ENCODE measurements at places on chromosomes 7 and 10.

- no peak for DNase-seq
These were observed 74.3 kb downstream of the RNLS start for GRCh38 chr10:88508796-88509195.

- no peak for DNase-seq
These were observed 162.1 kb upstream of the NOBOX start for GRCh38 chr7:144565586-144565985.

- DNase-seq = no peak
These were observed 23.7 kb upstream of the TRPV6 start for GRCh38 chr7:142908921-142909890.

DNA sequence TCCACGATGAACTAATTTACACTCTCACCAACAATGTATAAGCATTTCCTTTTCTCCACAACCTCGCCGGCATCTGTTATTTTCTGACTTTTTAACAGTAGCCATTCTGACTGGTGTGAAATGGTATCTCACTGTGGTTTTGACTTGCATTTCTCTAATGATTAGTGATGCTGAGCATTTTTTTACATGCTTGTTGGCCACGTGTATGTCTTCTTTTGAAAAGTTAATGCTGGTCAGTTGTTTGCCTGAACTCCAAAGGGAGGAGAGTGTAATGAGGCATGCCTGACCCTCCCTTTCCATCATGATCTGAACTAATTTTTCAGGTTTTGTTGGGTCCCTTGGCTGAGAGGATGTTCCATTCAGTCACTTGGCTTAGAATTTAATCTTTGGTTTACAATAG, 50.7 kb upstream of the SVIL start:
- no peak for DNase-seq

DNA sequence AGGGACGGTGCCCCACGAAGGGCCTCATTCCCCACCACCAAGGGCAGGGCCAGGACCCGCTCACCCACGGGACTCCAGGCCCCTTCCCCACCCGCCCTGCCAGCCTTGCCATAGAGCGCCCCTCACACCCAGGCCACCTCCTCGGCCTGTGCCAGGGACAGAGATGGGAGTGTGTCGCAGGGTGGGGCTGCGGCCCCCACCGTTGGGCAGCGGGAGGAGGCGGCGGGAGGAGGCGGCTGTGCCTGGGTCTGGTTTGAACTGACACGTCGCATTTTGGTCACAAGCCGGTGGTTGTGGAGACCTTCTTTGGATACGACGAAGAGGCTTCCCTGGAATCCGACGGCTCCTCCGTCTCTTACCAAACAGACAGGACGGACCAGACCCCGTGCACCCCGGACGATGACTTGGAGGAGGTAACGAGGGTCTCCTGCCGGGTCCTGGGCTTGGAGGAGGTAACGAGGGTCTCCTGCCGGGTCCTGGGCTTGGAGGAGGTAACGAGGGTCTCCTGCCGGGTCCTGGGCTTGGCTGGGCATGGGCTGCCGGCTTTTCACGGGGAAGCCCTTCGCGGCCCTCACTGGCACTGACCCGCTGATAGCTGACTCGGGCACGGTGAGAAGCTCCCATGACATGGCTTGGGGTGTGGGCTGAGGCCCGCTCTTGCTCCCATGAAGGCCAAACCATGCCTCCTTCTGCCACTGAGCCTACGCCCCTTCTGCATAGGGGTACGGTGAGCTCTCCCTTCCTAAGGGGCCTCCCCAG, 46.4 kb upstream of the DPYSL4 start:
- DNase-seq = no peak

GRCh38 chr7:157979636-157980340, 607.8 kb downstream of the PTPRN2 start:
- no peak for DNase-seq

GRCh38 chr7:128755819-128756476, 16.8 kb downstream of the CALU start:
- DNase-seq = no peak

GRCh38 chr7:122070834-122071233, 73.2 kb downstream of the AASS start:
- DNase-seq = no peak

- DNase-seq = no peak
These were observed 45.0 kb upstream of the PPP1R3C start for GRCh38 chr10:91677911-91678310.

GRCh38 chr7:110964775-110965174, 126.2 kb upstream of the LRRN3 start:
- DNase-seq = no peak

GRCh38 chr10:100061401-100061800, 20.3 kb downstream of the CPN1 start:
- no peak for DNase-seq

DNA sequence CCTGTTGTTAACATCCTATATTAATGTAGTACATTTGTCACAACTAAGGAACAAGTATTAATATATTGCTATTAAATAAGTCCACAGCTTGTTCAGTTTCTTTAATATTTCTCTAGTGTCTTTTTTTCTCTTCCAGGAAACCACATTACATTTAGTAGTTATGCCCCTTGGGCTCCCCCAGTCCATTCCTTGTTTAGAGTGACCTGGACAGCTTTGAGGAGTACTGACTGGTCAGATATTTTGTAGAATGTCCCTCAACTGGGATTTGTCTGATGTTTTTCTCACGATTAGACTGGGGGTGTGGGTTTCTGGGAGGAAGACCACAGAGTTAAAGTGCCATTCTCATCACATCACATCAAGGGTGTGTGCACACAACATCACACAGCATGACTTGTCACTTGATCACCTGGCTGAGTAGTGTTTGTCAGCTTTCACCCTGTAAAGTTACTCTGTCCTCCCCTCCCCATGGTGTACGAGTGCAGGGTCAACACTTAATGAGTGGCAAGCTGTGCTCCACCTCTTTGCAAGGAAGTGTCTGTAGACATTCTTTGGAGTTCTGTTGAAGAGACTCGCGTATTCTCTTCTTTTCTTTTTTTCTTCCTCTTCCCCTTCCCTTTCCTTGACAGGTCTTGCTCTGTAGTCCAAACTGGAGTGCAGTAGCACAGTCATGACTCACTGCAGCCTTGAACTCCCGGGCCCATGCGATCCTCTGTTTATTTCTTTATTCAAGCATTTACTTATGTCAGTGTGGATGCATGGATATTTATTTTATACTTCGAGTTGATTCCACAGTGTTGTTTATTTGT, 10.2 kb downstream of the LMTK2 start:
- no peak for DNase-seq

DNA sequence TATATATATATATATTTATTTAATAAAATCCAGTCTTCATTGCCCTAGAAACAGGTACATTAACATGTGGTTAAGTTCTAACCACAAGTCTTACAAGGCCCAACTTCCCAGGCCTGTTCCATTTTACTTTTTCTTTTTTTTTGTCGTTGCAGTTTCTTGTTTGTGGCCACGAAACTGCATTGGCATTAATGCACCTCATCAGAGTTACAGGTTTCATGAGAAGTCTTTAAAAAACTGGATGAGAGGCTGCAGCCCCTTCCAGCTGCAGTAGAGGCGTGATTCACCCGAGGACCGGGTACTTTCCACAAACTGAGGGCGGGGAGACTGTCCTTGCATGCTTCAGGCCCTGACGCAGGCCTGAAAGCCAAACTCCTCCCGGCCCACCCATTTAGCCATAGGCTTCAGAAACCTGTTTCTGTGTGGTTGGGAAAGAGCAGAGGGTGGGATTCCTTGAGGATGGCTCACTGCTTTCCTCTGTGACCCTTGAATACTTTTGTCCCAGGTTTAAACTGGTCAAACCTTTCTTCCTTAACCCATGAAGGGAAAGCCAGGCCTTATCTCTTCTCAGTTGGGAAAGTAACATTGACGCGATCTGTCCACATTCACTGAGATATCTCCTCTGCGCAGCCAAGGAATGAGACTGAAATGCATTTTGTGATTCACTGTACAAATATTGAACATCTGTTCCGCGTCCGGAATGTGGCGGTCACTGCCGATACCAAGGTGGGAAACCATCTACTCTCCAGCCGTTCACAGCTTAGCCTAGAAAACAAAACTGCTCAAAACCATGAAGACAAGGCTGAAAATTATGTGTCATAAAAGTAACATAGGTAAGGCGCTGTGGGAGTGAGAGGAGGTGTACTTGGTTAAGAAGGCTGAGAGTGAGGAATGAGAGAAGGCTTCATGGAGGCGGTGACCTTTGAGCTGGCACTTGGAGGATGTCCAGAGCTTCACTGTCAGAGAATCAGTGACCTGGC, 311.7 kb downstream of the GATA3 start:
- DNase-seq = peak; percentile 13

GRCh38 chr7:125876431-125876830, 946.8 kb upstream of the POT1 start:
- no peak for DNase-seq

- DNase-seq = no peak
These were observed 10.4 kb upstream of the SORCS3 start for GRCh38 chr10:104630731-104631130.

DNA sequence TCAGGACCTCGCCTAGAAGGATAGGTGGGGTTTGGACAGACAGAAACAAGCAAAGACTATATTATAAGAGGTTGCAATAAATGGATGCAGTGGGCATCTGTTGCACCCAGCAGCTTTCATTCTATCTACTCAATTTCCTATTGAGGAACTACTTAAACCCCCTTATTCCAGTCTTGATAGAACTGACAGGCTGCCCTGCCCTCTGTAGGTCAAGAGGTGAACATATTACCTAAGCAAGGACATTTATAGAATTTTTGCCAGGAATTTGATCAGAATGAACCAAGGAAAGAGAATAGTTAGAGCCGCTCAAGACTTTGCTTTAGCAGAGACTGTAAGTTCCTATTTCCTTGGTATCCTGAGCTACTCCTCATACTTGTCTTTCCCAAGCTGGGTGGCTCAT, 9.5 kb downstream of the VTI1A start:
- no peak for DNase-seq

DNA sequence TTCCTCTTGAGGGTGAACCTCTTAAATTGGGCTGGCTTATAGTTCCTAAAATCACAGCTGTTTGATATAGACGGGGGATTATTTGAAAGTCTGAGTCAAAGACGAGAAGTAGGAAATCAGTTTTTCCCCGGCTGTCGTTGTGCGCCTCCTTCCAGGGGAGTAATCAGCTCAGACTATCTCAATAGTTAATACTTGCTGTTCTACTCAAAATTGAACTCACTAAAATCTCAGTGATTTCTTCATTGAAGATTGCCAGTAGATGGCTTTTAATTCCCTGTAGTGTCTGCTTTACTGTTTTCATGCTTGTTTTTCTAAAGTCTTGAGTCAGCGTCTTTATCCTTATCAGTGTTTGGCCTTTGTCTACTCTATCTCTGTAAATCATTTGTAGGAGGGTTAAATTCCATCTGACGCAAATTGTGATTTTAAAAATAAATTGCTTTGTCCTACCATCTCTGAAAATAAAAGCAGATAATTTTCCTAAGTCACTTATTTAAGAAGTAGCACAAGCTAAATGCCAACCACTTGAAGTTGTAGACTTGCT, 47.3 kb downstream of the CNNM2 start:
- no peak for DNase-seq

- DNase-seq = no peak
These were observed 401.3 kb downstream of the DNAJB6 start for GRCh38 chr7:157738066-157738460.

DNA sequence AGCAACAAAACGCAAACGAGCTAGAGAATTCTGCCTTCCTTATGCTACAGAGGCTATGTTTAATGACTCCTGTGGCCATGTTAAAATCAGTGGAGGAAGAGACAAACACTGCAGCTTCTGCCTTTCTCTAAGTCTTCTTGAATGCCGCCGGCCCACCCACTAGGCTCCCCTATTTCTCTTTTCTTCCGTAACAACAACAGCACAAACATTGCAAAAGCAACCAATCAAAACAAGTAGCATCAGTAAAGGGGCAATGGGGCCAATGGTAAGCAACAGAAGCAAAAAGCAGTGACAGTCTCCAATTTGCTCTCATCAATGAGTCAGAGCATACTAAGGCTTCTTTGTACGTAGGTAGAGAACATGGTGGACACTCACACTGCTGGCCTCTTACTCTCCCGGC, 26.8 kb downstream of the DNAJC1 start:
- no peak for DNase-seq

DNA sequence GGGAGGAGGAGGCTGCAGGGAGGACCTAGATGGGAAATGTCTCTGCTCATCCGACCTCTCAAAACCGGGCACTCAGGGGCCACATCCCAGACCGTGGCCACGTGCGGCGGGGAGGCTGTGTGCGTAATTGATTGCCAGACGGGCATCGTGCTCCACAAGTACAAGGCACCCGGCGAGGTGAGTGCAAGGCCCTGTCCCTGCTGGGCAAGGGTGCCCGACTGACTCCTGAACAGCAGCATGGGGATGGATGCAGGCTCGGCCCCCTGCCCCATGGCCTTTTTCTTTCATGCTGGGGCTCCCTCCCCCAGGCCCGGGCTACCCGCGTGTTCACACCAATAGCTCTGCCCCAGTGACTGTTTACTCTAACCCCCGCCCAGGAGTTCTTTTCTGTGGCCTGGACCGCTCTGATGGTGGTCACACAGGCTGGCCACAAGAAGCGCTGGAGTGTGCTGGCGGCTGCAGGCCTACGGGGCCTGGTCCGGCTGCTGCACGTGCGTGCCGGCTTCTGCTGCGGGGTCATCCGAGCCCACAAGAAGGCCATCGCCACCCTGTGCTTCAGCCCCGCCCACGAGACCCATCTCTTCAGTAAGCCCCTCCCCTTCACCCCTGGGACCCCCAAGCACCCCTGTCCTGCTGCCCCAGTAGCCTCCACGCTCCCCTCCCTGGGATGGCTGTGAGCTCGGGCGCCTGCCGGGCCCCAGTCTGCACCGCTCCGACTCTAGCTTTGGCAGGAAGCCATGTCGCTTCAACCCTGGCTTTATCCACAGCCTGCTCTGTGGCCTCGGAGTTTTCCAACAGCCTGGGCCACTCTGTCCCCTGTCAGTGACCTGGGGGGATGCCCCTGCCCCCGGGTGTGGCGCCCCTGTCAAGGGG, 3.9 kb downstream of the LRWD1 start:
- DNase-seq = no peak

DNA sequence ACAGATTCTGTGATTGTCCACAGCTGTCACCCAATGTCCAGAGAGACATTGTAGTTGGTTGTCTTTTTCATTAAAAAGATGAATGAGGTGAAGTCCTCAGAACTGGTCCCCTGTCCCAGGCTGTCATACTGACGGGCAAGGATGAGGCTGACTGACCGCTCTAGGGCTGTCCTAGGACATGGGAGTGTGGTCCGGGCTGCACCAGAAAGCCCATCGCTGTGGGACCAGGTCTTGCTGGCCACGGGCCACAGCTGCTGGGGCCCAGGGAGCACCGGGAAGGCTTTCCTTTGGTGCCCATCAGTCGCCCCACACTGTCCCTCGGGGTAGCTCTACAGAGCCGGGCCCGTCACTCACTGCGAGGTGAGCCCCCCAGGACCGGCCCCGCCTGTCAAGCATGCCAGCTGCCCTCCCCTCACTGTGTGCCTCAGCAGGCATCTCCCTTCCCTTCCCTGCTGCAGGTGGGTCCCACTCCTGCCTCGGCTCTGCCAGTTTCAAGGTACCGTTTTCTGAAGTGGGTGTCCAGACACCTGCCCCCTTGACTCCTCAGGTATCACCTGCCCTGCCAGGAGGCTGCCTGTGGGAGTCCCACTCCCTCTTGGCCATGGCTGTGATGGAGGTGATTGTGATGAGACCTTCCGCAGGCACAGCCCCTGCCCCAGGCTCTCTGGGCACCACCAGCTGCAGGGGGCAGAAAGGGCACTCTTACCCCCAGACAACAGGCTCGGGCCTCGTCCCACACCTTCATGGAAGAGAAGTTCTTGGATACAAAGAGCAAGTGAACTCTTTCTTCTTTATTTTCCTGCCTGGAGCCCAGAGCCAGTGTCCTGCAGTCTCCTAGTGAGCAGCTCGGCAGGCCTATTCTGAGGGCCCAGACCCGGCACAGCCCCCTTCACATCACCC, 21.7 kb downstream of the LRRC27 start:
- no peak for DNase-seq
